Stimulated activated CD4-positive, alpha-beta T cell treated with anti-CD3 and anti-CD28 coated beads, Interleukin-12 subunit alpha, Interleukin-12 subunit beta, amount 100 ng/mL, for 4 hours (primary cell): ENCODE measurements at places on chromosomes 5 and 9.

GRCh38 chr5:172106511-172107356, 81.3 kb downstream of the STK10 start:
- DNase-seq: peak; percentile 72

GRCh38 chr5:128551476-128551875, 13.4 kb upstream of the FBN2 start:
- no peak for DNase-seq

DNA sequence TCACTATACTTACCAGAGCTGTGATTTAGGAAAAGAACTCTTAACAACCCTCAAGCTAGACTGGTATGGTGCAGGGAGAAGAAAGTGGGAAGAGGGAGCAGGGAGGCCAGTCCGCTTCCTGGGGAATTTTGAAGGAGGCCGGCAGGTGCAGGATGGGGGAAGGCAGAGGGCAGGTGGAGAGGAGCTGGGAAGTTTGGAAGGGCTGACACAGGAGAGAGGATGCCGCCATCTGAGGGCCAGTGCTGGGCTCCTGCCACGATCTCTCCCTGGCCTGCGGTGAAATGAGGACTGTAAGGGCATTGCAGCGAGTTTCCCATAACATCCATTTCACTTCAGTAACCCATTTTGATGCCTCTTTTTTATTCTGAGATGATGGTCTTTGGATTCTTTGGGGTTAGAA, 8.9 kb downstream of the DAB2IP start:
- DNase-seq: no peak

DNA sequence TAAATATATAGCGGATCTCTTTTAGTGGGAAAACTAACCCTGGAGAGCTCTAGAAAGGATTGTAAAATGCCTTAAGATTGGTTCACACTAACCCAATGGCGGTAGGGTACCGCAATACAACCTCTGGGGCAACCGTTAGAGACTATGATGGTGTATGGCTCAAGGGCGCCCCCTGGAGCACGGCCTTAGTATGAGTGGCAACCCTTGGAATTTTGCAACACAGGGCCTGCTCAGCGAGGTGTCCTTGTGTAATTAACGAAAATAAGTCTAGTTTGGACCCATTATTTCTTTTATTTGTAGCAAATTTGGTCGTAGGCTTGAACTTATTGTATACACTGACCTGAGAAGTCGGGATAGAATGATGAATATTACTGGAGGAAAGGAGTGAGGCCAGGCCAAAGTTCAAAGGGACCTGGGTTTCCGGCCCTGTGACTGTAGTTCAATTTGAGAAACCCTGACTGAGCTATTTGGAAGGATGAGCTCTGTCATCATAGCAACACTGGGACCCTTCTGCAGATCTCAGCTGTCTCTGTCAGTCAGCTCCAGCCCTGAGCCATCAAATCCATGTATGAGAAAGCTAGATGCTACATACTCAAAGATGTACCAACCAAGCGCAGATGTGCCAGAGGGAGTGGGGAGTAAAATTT, 54.8 kb downstream of the CAMK4 start:
- peak; percentile 89 for DNase-seq

- DNase-seq: no peak
Observed at GRCh38 chr5:6757414-6757969, 44.3 kb downstream of the TENT4A start.

DNA sequence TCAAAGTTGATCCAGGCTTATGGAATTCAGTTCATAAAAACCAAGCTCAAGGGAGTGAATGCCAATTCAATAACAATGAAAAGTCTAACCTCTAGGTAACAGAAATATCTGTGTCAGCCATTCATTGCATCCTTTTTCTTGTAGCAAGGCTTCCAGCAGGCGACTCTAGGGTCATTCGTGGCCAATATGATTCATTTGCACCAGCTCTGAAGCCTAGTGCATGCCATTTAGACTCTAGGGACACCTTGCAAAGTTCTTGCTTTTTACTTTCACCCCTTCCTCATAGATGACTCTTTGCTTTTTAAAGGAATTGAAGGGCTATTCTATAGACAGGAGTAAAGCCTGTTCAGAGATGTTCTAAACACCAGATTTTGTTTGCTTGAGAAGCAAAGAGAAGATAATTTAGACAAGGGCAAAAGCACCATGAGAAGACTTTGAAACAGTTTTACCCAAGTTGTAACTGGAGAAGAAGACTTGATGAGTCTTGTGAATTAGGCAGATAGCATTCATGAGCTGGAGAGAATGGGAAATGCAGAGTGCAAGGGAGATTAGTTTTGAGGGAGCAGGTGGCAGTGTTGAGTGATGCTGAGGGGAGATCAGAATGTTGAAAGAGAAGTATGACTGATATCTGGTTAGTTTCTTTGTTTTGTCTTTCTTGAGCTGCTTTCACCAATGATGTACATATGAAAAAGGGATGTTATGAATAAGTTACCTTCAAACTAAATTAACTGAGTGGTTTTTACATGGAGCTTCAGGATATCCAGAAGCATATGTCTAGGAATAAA, 94.5 kb downstream of the F2RL2 start:
- no peak for DNase-seq
